ENCODE measurements at places on chromosomes 2 and 18.

DNA sequence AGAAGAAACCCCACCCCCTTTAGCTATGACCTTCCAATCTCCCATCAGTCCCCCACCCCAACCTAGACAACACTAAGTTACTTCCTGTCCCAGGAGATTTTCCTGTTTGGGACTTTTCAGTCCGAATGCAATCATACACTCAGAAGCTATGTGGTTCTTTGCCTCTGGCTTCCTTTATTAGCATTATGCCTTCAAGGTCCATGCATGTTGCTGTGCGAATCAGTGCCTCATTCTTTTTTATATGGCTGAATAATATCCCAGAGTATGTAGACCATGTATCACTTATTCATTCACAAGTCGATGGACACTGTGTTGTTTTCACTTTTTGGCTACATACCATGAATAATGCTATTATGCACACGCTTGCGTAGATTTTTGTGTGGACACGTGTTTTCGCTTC is 292.1 kb upstream of the HDAC4 start:
- DNase-seq = no peak

DNA sequence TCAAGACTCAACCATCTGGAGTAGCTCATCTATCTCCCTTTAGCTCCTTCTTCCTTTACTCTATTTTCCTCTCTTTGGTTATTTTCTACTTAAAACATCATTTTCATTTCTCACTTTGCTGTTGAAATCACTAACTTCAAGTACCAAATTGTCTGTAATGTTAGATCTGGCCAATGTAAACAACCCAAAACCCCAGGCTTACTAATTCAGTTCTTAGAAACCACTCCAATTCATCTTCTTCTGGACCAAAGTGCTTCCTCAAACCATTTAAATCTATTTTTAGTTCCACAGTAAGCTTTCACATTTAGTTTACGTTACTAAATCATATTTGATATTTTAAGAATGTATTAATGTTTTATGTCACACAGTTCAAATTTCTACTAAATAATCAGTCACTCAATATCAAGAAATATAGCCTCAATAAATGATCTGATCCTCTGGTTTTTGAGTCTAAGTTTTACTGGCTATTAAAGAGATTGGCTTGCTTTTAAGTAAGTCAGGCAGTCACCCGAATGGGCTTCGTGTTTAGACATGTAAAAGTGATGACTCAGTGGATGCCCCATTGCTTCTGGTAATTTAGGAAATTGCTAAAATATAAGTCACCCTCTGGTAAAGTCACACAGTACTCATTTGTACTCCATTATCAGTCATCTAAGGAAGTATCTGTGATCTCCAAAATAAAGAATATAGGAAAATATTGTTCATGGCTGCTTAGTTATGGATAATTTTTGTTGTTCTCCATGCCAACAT is 527.2 kb upstream of the SOX11 start:
- no peak for DNase-seq

GRCh38 chr18:45349019-45349418 is 266.3 kb upstream of the SLC14A2 start:
- no peak for DNase-seq

- DNase-seq = no peak
Measured at GRCh38 chr18:50127516-50128210, 67.3 kb downstream of the MYO5B start.

GRCh38 chr2:216578325-216578724 is 54.9 kb upstream of the IGFBP2 start:
- DNase-seq = no peak

DNA sequence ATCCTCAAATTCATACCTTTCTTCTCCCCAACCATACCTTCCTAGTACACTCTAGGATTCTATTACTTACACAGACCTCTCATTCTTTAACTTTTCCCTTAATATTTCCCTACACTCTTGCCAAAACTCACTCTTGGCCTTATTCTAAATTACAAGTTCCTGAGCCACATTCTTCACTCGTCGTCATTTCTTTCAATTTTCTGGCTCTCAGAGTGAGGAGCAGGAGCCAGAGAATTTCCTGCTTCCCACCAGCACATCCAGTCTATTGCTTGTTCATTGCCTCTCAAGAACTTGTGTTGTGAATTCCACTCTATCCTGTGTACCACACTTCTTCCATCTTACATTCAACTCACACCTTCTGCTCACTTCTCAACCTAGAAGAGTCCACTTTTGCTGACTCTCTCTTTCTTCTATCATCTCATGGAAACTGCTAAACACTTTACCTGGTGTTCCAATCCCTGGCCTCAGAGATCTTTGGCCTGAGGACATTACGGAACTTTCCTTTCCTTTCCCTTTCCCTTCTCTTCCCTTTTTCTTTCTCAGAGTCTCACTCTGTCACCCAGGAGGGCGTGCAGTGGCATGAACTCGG is 171.6 kb downstream of the PLCL1 start:
- DNase-seq = no peak

- no peak for DNase-seq
Measured at GRCh38 chr2:29485117-29485516, 369.9 kb downstream of the CLIP4 start.

GRCh38 chr2:106332054-106332453 is 136.2 kb downstream of the RGPD3 start:
- DNase-seq = no peak

GRCh38 chr18:58132595-58133261 is 88.7 kb downstream of the NEDD4L start:
- DNase-seq = no peak

DNA sequence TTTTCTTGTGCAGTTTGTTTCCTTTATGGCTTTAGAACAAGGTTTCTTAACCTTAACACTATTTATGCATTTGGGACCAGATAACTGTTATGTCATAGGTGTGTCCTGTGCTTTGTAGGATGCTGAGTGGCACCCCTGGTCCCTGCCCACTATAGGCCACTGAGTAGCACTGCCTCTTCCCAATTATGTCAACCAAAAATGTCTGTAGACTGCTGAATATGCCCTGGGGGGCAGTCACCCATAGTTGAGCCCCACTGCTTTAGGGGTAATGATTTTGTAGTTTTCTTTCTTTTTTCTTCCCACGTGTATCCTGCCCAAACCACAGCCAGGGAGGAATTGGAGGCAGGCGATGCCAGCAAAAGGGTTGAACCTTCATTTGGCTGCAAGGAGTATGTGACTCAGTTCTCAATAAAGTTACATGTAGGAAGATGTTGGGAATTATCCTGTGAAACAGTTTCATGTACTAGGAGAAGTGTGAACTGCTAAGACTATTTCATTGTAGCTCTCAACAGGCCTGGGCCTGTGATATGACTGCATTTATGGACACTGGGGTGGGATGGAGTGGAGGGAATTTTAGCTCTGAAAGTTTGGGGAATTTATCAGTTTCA is 65.7 kb downstream of the FMNL2 start:
- no peak for DNase-seq

DNA sequence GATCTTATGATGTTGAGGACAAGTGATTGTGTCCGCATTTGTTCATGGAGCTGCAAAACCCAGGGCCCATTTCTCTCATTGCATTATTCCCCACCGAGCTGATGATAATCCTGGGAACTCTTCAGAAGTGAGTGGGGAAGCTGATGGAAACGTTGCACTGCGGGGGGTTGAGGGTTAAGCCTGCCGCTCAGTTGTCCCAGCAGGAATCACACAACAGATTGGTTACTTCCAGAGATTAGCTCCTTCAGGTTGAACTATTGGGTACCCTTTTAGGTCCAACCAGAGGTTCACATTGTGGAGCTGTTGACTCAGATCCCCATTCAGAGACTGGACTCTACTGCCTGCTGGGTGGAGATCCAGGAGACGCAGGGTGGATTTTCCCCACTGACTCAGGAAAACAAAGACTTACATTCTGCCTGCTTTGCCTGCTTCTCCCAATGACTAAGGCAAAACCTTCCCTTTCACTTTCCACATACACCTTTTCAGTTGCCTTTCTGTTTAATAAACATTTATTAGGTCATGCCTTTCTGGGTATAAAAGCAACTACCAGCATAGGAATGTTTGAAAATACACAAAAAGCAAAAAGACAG is 286.4 kb downstream of the TXNL1 start:
- DNase-seq = no peak

DNA sequence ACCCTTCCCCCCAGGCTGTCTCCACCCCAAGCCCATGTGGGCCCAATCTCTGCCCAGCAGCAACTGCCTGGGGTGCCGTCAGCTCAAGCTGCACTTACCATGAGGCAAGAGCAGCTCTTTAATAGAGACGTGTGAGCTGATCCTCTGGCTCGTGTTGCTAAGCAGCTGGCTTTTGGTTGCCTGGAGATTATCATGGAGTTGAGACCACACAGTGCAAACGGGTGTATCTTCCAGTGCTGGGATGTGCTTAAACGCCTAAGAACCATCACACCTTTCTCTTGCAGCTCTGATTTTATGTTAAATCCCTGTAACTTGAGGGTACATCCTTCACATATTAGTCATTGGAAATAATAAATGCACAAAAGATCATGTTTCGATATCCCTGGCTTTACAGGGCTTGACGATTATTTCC is 271.1 kb downstream of the PRKCE start:
- DNase-seq = no peak

DNA sequence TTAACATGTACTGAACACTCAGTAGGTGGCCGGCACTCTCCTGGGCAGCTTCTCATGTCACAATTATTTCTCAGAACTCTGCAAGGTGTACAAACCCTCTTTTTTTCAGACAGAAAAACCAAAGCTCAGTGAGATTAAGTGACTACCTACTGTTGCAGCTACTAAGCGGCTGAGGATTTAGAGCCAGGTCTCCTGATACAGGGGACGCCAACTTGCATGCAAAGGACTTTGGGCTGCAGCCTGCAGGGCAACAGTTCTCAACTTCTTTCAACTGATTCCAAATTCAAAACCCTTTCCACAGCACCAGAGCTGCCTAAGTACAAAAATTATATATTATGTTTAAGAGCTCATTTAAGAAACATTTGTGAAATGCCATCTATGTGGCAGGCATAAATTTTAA is 177.6 kb downstream of the SUCLG1 start:
- no peak for DNase-seq

- DNase-seq = no peak
Measured at GRCh38 chr2:212360068-212360460, 178.5 kb downstream of the ERBB4 start.

- no peak for DNase-seq
Measured at GRCh38 chr2:15348045-15348444, 213.1 kb downstream of the NBAS start.

DNA sequence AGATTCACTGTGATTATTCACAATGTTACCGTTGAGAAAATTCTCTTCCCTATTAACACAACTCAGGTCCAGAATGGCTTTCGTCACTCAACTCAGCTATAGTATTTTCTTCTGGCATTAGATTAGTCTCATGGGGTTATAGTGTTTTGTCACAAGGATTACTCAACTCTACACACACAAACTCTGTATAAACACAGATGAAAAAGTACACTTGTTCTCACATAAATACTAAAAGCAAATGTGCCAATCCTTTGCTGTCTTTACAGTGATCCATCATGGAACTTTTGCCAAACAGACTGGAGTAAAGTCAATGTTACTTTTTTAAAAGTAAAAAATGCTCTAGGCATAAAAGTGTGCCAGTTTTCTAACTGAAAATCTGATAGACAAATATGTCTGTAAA is 267.6 kb downstream of the RBM43 start:
- no peak for DNase-seq

- DNase-seq = no peak
Measured at GRCh38 chr2:128486640-128487375, 168.1 kb upstream of the HS6ST1 start.

DNA sequence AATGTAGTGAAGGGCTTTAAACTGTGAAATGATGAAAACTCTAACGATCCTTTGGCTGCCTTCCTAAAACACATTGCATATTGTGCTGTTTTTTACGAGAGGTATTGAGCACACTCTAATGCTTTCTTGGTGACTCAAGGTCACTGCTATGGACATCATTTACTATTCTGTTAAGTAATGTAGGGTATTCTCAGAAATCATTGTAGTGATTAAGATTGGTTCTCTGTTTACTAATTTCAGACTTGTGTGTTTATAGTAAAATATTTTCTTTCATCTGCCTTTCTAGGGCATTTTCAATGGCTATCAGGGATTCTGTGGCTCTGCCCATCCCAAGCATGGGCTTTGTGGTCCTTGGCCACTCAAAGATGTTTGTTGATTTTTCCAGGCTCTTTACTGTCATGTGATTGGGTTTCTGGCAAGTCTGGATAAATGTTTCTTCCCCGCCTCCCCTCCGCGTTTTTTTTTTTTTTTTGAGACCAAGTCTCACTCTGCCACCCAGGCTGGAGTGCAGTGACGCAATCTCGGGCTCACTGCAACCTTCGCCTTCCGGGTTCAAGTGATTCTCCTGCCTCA is 29.3 kb downstream of the UBE2F start:
- DNase-seq = no peak

DNA sequence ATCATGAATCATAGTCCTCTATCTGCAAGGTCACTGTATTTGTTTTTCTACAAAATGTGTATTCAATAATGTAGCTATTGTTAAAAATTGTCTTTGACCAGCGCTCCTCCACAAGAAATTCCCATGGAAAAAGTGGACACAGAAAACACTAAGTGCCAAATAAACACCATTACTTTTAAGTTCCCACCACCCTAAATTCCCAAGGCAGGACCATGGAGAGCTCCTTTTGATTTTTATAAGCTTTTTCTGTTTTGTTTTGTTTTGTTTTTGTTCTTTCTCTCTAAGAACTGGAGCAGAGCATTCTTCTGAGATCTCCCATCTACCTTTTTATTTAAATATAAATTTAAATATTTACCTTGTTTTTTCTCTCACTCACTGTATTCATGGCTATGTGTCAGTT is 44.5 kb downstream of the LRATD1 start:
- DNase-seq = no peak

GRCh38 chr2:36031471-36031870 is 324.1 kb upstream of the CRIM1 start:
- DNase-seq = no peak

DNA sequence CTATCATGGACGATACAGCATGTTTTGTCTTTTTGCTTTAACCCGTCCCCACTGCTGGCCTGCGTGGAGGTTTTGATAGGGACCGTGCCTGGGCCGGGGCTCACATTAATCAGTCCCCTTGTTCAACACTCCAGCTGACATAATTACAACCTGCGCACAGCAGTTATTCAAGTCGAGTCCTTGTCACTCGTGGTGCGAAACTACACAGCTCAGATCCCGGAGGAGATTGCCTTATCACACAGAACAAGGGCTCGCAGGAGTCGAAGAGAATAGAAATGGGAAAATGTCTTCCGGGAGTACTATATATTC is 304.4 kb downstream of the ZNF407 start:
- no peak for DNase-seq

- no peak for DNase-seq
Measured at GRCh38 chr2:236758406-236758805, 188.8 kb downstream of the ACKR3 start.

DNA sequence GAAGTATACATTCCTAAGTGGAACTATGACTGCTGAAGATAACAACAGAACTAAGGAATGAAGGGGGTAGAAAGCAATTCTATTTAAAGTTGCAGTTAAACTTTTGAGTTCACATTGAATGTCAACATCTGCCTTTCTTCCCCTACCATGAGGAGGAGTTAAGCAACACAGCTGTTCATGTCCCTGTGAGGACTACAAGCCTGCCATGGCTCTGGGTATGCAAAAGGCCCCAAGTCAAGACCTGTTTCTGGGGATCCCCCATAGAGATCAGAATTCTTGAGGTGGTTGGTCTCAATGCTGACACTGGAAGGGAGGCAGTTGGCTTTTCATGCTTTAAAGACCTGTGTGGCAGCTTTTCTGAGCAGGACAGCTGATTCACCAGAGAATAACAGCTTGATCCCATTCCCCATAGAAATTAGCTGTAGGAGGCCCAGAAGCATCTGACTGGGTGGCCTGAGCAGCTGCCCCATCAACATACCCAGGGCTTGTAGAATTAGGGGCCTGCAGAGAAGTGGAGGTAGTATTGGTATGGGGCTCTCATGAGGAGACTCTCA is 131.0 kb downstream of the SETBP1 start:
- no peak for DNase-seq

GRCh38 chr2:203155406-203155805 is 83.4 kb upstream of the CYP20A1 start:
- DNase-seq = no peak
